ENCODE measurements at places on chromosomes 12 and 14. TPM values are rescaled to one million over a fixed set of nuclear protein-coding genes. Genes with fewer than 3 reads are reported as not detected.

SMAGP gene
- not detected for polyA plus RNA-seq

CNTN1 gene
- 141 TPM for polyA plus RNA-seq

KCNH3 gene
- 1.3 TPM for polyA plus RNA-seq

MYF6 gene
- polyA plus RNA-seq: not detected

AACS gene
- polyA plus RNA-seq: 10.8 TPM

GLT8D2 gene
- polyA plus RNA-seq: 0.60 TPM

COCH gene
- polyA plus RNA-seq: 53.1 TPM

TAS2R8 gene
- polyA plus RNA-seq: not detected

CDK17 gene
- polyA plus RNA-seq: 45.2 TPM

FOXG1 gene
- polyA plus RNA-seq: not detected

PPFIA2 gene
- 41.8 TPM for polyA plus RNA-seq

PRIMA1 gene
- 0.21 TPM for polyA plus RNA-seq

CCDC175 gene
- polyA plus RNA-seq: 5.4 TPM

CCDC88C gene
- polyA plus RNA-seq: 0.17 TPM

MANSC1 gene
- polyA plus RNA-seq: 35.7 TPM

STAC3 gene
- polyA plus RNA-seq: 0.59 TPM

BMP4 gene
- 1.2 TPM for polyA plus RNA-seq

FGF6 gene
- not detected for polyA plus RNA-seq

DBX2 gene
- polyA plus RNA-seq: 0.19 TPM

KCNA5 gene
- polyA plus RNA-seq: 1.7 TPM

IFNG gene
- not detected for polyA plus RNA-seq

RNASE2 gene
- not detected for polyA plus RNA-seq

TMEM132C gene
- 0.27 TPM for polyA plus RNA-seq

MGAT2 gene
- 23.1 TPM for polyA plus RNA-seq

TBX3 gene
- polyA plus RNA-seq: 0.88 TPM

DHH gene
- polyA plus RNA-seq: 0.24 TPM

ARHGAP9 gene
- polyA plus RNA-seq: not detected

SDSL gene
- polyA plus RNA-seq: 4.2 TPM

GAS2L3 gene
- 2.9 TPM for polyA plus RNA-seq

EFS gene
- 0.21 TPM for polyA plus RNA-seq

TBX5 gene
- polyA plus RNA-seq: not detected

PHLDA1 gene
- 2.9 TPM for polyA plus RNA-seq

ADAM20 gene
- not detected for polyA plus RNA-seq

KRT1 gene
- polyA plus RNA-seq: not detected

Data from Purkinje cell (primary cell).